DND-41 (cell line): ENCODE measurements at places on chromosomes 5 and 9.

- no peak for DNase-seq
Observed at GRCh38 chr9:137757613-137758029, 120.0 kb upstream of the CACNA1B start.

GRCh38 chr5:110751902-110752762, 13.3 kb downstream of the SLC25A46 start:
- DNase-seq = no peak

DNA sequence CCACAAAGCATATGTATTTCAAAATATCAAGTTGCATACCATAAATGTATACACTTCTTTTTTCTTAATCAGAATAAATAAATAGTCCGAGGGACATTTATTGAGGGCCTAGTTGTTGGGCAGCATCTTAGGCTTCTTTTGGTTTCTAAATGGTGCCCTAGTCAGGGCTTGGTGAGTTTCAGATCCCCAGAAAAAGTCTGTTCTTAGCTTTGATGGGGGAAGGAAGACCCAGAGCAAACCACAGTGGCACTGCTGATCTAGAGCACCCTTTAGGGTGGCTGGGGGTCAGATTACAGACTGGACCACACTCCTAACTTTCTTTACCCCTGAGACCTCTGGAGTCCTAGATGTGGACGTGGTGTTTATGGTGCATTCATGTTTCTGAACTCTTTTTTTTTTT, 97.8 kb downstream of the C9orf152 start:
- DNase-seq = no peak

DNA sequence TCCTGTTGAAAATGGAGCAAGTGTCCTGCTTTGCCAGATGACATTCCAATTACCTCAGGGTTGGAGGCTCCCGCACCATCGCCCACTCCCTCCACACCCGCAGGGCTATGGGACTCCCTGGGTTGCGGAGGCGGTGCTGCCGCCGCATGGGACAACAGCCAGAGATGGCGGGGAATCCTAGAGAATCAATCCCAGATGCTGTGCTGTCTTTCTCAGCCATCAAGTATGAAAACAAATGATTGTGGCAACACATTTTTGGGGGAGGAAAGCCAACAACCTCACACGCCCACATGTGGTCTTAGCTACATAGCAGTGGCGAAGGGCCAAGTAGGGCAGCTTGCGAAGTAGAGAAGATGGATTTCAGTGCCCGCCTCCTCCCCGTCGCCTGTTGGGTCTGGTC, 46.7 kb downstream of the IL31RA start:
- DNase-seq = no peak

- no peak for DNase-seq
Observed at GRCh38 chr5:168601972-168602371, 22.8 kb upstream of the PANK3 start.

DNA sequence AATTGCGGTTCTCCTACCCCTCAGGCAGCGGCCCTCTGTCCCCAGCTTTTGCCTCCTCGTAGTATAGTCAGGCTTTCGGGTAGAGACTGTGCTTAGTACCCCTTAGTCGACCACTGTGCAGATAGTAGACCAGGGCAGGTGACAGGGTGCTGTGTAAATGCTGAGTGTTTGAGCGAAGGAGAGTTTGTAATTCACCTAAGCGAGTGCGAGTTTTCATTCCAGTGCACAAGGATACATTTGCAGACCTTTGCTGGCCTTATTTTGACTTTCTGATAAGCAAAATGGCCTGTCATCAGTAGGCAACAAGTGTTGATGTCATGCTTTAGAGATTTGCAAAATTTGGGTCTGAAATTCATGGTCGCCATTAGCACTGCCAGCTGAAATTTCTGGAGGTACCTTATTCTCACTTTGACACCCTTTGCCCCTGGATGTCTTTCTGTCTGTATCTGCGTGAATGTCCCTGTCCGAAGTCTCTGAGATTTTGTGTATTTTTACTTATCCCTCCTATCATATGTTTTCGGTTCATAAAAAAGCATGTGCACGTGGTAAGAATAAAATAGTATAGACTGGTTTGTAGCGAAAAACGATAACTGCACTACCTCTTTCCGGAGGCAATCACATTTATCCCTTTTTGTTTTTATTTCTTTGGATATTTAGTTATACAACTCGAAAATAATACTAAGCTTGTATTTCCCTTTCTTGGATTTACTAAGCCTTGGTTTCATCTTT, 1.9 kb downstream of the LMNB1 start:
- no peak for DNase-seq

- no peak for DNase-seq
Observed at GRCh38 chr5:167057665-167058064, 1233.8 kb upstream of the WWC1 start.

- DNase-seq = no peak
Observed at GRCh38 chr9:129697656-129698253, 32.3 kb downstream of the PRRX2 start.

DNA sequence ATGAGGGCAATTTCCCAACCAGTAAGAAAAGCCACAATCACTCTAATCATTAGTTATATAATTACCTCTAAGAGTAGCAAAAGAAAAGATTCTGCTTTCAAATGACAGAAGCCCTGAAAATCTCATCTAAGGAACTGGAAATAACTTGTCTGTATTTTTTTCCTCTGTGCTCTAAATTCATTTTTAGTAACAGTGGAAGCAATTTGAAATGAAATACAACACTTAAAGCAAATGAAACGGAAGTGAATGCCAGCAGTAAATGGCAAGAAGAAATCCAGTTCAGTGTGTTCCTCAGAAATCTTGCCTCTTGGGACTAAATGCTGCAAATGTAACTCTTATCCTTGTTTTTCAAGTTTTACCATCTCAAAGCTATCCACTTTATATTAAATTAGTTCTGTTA, 294.9 kb downstream of the TAF11L14 start:
- DNase-seq = no peak

- DNase-seq = no peak
Observed at GRCh38 chr5:96087939-96088338, 126.3 kb upstream of the ELL2 start.

- no peak for DNase-seq
Observed at GRCh38 chr5:31516802-31517201, 15.1 kb downstream of the DROSHA start.

GRCh38 chr5:55030220-55030619, 6.2 kb downstream of the GZMK start:
- no peak for DNase-seq

GRCh38 chr5:74492230-74492629, 148.3 kb downstream of the ENC1 start:
- DNase-seq = no peak

GRCh38 chr9:88574953-88575352, 40.0 kb downstream of the NXNL2 start:
- no peak for DNase-seq

- no peak for DNase-seq
Observed at GRCh38 chr5:138216799-138217198, 3.7 kb upstream of the CDC23 start.

- DNase-seq = no peak
Observed at GRCh38 chr5:136014049-136015002, 14.5 kb upstream of the TGFBI start.

- DNase-seq = peak; percentile 60
Observed at GRCh38 chr5:170603578-170604565, 100.1 kb downstream of the KCNIP1 start.

DNA sequence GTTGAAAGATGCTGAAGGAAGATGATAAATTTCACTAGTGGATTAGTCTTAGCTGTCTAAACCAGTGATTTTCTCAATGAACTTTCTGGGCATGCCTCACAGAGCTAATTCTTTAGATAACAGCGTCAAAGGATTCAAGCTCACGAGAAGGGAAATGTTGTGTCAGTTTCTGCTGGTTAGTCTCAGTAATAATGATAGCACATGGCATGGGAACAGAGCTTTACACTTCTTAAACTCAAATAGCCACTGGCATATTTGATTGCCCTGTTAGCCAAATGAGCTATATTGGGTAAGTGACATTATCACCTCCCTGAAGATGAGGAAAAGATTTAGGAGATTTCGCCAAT, 139.3 kb upstream of the NR3C1 start:
- no peak for DNase-seq

DNA sequence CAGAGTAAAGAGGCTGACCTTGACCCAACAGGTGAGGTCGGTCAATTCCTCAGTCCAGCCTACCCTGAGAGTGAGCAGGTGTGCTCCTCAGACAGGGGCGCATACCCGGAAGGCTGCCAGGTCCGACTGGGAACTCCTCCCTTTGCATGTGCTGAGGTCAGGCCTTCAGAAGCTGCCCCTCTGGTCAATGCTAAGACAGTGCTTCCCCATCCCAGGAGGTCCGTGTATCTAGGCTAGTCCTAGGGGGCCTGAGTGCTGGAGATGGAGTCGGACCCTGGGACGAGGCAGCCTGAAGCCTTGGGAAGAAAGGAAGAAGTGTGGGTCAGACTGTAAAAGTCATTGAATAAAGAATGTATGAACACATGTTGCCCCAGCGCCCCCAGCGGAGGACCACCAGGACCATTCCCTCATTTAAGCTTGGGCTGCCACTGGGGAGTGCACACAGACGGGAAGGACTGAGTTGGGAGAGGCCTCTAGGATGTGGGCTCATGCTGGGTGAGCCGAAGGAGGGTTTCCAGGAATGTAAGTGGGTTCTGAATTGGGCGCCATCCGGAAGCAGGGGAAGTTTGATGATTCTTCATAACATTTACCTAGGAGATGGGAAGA, 41.0 kb upstream of the GFPT2 start:
- DNase-seq = no peak

DNA sequence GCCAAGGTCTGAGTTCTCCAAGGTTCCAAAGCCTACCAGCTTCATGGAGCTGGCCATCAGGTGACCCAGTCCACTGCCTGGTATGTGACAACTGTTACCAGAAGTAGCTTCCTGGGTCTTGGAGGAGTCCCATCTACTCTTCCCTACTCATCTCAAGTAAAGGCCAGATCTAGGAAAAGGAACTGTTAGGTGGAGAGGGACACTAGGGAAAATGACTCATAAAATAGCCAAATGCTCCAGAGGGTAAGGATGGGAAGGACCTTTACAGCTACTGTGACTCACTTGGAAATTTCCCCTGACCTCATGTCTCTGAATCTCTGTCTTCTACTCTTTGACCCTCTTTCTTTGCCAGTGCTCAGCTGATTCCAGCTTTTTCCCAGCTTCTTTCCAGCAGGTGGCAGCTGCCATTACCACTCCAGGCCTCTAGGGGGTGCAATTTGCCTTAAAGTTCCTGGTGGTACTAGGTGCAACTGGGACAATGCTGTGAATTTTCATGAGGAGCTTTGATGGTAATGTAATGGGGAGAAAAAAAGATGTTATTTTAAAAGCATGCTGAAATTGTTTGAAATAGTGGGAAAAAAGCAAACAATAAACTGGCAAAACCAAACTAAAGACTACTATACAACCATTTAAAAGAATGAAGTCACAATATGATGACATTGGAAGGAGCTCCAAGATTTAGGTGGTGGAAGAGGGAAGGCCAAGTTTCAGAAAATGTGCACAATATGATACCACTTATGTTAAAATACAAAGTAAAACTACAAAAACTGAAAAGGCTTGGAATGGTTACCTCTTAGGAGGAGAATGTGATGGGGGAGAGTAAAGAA, 27.1 kb upstream of the MYORG start:
- peak; percentile 60 for DNase-seq

GRCh38 chr5:10343486-10343885, 10.0 kb upstream of the MARCHF6 start:
- no peak for DNase-seq

DNA sequence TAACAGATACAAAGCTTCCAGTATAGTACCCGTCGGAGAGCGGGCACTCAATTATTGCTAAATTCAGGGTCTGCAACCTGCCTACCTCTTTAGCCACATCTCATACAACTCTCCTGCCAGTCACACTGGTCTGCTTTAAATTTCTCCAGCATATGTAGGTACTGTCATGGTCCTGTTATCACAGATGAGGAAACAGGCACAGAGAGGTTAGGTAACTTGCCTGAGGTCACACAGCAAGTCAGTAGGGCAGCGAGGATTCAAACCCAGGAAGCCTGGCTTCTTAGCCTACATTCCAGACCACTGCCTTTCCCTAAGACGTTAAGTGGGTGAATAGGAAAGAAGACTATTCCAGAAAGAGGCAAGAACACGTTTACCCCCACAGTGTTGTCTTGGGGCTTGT, 186.0 kb upstream of the NFIB start:
- no peak for DNase-seq
